ENCODE measurements at places on chromosomes 13 and 19.

GRCh38 chr13:94143624-94144350 is 335.7 kb downstream of the DCT start:
- no peak for DNase-seq

DNA sequence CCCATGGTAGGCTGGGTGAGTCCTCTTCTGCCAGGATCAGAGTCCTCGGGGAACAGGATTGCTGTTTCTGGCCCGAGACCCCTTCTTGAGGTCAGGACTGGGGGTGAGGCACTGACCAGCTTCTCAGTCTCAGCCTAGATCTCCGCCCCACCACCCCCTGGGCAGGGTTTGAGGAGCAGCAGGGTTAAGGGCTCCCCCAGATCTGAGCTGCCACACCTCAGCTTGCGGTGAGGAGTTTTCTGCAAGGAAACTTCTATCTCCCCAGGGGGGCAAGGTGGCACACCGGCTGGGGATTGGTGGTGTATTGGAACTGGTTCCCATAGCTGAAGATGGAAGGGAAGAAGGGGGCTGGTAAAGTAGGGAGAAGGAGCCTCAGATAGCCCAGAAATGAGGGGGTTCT is 19.5 kb downstream of the CHST8 start:
- DNase-seq = no peak

DNA sequence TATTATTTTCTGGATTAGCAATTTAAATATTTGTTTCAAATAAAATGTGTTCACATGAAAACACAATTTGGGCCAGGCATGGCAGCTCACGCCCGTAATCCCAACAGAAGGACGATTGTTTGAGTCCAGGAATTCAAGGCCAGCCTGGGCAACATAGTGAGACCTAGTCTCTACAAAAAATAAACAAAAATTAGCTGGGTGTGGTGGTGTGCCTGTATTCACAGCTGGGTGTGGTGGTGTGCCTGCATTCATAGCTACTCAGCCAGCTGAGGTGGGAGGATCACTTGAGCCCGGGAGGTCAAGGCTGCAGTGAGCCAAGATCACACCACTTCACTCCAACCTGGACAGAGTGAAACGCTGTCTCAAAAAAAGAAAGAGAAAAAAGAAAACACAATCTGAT is 46.4 kb downstream of the KPNA3 start:
- no peak for DNase-seq

- peak; percentile 80 for DNase-seq
Measured at GRCh38 chr19:48419158-48419920, 25.9 kb downstream of the GRIN2D start.

GRCh38 chr13:69683921-69684686 is 423.5 kb upstream of the ATXN8OS start:
- no peak for DNase-seq

GRCh38 chr13:48750588-48751383 is 97.1 kb downstream of the CYSLTR2 start:
- no peak for DNase-seq

DNA sequence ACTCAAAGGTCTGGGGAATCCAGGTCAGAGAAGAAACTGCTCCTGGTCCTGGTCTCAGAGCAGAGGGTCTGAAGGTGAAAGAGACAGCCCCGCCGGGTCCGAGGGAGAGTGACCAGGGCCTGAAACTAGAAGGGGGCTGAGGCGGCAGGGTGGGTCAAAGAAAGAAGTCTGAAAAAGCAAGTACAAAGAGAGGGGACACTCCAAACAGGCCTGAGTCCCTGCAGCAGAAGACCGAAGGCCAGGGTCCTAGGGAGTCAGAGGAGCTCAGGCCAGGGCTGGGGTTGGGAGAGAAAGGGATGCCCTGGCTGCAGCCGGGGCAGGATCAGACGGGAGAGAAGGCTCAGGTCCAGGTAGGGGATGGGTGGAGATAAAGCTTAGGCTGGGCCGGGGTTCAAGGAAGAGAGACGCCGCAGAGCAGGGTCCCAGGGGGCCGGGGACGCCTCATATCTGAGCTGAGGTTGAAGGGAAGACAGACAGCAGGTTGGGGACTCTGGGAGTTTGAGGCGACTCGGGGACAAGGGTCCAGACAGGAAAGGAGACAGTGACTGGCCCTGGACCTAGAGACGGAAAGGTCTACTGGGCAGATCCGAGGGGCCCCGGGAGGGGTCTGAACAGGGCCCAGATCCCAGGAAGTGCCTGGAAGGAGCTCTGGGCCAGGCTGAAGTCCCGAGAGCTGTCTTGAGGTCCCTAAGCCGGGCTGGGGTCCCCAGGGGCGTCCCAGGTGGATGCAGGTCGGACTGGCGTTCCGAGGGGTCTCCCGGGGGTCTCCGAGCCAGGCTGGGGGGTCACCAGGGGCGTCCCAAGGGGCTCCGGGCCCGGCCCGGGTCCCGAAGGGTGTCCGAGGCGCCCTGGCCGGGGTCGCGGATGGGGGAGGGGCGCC is 795 bp downstream of the MLLT1 start:
- peak; percentile 46 for DNase-seq

GRCh38 chr19:45473367-45473681 is 5.5 kb downstream of the FOSB start:
- no peak for DNase-seq

DNA sequence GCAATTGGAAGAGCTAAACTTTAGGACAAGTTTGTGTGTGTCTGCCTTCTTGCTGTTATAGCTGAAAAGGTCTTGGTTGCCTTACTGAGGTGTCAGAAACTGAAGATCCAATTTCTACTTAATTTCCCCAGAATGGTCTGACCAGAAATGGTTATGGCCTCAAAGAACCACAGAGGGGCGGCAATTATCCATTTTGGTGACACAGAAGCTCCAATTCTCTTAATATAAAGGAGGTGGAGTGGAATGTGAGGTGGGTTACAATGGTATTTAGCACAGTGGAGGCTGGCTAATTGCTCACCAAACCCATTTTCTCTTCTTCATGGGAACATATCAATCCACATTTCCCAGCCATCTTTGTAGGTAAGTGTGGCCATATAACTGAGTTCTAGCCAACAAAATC is 1157.2 kb downstream of the OLFM4 start:
- no peak for DNase-seq

- no peak for DNase-seq
Measured at GRCh38 chr19:42400404-42400803, 10.3 kb upstream of the CNFN start.

GRCh38 chr19:30647891-30648720 is 275.9 kb downstream of the ZNF536 start:
- no peak for DNase-seq

DNA sequence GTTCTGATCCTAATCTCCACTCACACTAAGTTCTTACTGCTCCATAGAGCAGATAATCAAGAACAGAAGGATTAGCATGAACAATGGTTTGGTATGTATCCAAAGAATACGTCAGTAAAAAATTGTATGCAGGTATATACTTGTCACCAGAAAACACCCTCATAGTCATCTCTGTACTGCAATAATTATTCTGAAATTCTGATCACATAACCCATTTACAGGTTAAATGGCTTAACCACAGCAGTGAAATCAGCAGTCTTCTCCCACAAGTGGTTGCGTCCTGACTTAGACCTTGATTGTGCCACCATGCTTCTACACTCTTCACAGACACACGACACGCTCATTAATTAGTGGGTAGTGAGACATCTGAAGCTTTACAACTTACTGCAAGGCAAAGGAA is 50.9 kb downstream of the LNX2 start:
- DNase-seq = no peak

GRCh38 chr19:55365964-55366363 is 2.9 kb upstream of the GARIN5B start:
- DNase-seq = no peak

DNA sequence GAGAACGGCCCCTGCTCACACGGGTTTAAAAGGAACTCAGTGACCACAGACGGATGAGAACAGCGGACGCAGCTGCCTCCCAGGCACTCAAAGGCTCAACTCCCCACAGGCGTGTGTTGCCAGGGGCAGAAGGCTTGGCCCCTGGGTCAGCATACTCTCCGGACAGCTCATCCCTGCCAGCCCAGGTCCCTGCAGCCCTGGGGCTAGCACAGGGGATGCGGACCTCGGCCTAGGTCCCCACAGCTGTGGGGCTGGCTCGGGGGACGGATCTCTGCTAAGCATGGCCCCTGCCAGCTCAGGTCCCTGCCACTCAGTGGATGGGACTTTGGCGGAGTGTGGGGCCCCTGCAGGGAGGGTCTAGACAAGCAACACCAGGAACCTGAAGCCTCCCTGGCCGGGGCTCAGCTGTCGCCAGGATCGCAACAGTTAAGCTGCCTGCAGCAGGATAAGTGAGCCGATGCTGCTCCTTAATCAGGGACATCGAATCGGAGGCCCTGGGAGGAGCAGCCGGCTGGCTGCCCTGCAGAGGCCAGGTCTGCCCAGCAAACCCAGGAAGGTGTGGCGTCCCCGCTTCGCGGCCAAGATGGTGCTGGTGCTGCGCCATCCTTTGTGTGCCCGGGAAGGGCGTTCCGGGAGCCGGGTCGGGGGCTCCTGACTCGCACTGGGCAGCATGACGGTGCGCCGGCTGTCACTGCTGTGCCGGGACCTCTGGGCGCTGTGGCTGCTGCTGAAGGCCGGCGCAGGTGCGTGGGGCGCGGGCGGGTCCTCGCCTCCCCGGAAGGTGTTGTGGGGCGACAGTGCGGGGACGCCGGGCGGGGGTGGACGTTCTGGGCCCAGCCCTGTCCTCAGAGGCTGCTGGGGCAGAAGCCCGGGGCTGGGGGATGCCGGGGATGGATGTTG is 32.5 kb downstream of the MCF2L start:
- no peak for DNase-seq

GRCh38 chr19:3285647-3286176 is 61.3 kb downstream of the CELF5 start:
- peak; percentile 53 for DNase-seq

DNA sequence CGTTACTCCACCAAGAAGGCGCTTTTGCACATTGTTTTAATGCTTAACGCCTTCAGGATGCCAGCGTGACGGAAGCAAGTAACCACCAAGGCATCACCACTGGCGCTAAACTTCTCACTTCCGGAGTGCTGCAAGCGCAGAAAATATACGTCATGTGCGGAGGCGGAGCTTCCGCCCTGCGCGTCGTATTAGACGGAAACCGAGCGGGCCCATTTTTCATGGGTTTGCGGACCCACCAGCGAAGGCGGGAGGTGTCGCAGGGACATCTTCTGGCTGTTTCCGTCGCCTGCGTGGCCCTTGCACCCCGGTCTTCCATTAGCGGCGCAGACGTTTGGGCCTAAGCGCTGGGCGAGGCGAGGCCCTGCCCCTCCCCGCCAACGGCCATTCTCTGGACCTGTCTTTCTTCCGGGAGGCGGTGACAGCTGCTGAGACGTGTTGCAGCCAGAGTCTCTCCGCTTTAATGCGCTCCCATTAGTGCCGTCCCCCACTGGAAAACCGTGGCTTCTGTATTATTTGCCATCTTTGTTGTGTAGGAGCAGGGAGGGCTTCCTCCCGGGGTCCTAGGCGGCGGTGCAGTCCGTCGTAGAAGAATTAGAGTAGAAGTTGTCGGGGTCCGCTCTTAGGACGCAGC is at the start of gene ERCC5:
ERCC5 (plus strand) TSS at position 403 of the 631 bp plus-strand sequence. CDS start 235 bp downstream, outside the sequence.
- DNase-seq = peak; percentile 99

DNA sequence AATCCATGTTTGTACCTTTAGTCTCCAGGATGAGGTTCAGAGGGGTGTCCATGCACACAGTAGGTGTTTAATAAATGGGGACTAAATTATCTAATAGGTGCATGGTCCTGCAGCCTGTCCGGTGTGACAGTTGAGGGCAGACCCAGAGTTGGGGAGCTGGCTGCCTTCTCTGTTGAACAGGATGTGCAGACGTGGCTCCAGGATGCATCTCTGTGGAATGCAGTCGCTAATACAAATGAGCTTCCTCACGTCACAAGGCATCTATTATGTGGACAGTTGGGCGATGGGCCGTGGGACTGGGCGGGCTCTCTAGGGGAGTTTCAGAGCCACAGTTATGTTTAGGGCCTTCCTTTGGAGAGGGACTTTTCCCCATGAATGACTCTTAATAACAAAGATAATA is 71.0 kb downstream of the SIPA1L3 start:
- DNase-seq = peak; percentile 72

DNA sequence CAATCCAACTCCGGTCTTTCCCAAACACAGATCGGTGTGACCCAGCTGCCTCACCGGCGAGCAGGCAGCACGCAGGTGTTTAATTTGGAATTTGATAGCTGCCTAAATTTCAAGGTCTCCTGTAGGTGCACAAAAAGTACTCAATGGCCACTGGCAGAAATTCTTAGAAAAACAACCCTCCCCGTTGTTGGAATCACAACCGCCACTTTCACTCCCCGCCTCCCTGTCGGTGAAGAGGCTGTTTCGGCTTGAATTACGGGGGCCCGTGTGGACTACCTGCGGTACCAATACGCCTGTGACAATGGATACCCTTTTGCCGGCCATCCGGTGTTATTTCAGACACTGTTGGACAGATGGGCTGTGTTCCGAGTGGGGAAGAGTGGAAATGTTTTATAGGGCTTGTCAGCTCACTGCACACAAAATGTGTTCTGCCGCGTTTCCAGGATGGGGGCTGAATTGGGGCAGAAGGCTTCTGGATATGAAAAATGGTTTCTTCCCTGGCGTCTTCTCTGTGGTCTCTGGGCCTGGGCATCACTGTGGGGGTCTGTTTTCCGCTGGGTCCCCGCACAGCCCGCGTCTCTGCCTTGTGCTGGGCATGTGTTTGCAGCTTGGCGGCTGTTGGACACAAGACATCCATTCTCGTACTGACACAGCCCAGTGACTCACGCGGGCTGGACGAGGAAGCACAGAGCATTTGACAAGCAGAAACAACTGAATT is 45.4 kb downstream of the ZIC5 start:
- DNase-seq = no peak

DNA sequence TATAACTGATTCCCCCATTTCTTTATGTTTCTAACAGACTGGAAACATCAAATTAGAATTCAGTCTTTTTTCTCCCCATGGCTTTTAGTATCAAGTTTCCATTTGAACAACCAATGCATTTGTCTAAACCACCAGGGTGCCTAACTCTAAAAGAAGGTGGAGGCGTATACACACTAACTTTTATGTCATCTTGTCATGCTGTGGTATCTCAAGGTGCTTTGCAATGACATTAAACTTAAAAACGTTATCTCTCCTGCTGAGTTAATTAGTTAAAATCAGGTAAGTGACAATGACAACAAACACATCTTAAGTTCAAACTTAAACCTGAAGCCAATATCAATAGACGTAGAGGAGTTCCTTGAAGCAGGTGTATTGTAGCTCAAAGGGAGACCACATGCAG is 1001.7 kb downstream of the PCDH17 start:
- DNase-seq = no peak

DNA sequence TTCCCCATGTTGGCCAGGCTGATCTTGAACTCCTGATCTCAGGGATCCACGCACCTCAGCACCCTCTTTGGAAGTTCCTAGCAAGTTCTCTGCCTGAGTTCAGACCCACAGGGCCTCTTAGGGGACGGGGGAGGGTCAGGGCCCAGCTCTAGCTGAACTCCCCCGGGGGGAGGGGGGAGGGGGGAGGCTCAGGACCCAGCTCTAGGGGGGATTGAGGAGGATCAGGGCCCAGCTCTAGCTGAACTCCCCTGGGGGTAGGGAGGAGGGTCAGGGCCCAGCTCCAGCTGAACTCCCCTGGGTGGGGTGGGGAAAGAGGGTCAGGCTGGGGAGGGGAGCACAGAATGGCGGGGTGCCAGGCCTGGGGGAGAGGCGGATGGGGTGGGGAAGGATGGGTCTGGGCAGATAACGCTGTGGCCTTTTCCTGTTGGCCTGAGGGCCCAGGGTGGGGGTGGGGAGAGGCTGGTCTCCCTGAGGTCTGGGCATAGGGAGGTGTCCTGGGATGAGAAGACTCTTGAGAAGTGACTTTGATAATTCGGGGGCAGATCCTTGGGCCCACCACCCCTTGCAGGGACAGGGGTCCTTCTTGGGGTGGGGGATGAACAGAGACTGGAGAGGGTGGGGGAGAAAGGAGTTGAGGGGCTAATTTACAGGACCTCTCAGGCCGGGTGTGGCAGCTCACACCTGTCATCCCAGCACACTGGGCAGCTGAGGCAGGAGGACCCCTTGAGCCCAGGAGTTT is 5.5 kb upstream of the PTBP1 start:
- DNase-seq = no peak
